ENCODE measurements at places on chromosomes 3 and 15.

DNA sequence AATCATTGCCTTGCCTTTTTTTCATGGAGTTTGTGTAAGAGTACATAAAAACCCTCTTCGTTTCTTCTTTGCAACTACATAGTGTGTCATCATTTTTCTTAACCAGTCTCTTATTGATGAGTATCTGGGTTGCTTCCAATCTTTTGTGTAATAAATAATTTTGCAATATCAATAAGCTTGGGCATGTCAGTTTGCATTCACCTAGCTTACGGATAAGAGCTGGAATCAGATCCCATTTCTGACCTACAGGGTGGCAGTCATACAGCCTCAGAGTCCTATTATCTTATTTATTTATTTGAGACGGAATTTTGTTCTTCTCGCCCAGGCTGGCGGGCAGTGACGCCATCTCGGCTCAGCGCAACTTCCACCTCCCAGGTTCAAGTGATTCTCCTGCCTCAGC is 18.3 kb downstream of the ANP32A start:
- no peak for DNase-seq

GRCh38 chr3:41612853-41613252 is 349.1 kb downstream of the ULK4 start:
- no peak for DNase-seq

GRCh38 chr3:61872077-61872706 is 310.8 kb downstream of the PTPRG start:
- no peak for DNase-seq

DNA sequence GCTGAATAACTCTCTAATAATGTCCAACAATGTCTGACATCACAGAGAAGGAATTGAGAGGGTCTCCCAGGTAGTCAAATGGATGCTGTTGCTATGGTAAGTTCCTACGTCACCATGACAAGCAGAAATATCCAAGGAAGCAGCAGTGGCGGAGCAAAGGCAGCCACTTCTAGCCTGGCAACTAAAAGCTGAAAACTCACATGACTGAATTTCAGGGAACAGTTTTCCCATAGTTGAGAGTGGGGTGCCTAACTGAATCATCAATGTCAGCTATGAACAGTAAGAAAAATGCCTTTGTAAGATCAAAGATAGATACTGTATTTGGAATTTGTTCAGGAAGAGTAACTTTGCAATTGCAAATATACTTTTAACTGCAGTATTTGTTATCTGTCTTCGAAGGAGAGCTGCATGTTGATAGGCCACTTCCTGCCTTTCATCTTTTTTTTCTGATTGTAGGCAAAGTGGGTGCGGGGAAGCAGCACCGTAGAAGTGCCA is 161.7 kb downstream of the BBX start:
- DNase-seq, result no peak

DNA sequence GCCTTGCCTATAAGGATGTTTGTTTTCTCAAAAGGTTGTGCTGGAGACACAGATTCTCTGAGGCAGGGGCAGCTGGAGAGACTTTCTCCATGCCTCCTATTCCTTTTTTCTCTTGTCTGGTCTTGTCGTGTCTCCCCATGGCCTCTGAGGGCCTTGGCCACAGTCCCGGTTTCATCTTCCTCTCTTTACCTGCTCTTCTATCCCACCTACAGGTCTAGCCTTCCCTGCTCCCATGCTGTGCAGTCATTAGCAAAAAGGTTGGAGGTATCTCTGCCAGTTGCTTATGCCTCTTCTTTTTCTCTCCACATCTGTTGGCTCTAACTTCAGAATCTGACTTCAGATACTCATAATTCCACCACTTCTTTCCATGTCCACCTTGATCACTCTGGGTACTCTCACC is 191.1 kb downstream of the IL20RB start:
- no peak for DNase-seq

GRCh38 chr15:83549623-83550022 is 102.5 kb downstream of the SH3GL3 start:
- no peak for DNase-seq

DNA sequence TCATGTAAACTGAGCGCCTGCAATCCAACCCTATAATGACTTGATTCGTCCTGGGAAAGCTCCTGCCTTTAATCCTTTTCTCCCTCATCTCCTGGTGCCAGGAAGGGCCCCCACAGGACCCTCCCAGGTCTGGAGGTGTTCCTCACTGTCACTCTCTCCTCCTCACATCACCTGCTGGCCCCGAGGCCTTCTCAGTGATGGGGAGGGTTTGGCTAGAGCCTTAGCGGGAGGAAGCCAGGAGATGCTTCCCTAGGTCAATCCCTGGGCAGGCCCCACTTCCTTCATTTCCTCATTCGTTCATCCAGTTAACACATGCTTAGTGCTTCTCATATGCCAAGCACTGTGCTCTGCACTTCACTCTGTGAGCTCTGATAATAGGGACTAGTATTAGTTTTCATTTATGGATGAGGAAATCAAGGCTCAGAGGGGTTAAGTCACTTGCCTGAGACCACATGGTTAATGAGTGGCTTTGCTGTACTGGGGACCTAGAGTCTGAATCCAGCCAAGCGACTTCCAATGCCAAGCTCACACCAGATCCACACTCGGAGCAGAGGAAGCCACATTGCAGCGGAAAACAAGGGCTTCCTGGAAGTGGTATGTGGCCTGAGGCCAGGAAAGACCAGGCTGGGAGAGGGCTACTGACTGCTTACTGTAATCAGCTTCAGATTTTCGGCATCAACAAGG is 50.3 kb upstream of the CHRNB4 start:
- no peak for DNase-seq

DNA sequence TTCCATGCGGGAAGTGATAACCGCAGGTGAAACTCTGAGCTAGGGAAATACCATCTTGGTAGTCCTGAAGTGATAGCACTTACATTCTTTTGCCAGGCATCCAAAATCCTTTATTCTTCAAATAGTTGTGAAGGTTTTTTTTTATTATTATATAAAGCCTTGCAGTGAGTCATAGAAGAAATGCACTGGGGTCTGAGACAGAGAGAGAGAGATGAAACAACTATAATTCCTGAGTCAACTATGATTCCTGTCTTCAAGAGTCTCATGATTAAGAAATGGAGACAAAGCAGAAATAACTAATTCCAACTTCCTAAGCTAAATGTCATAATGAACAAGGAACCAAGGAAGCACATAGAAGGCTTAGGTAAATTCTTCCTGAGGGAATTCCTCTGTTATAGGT is 495.6 kb downstream of the LPP start:
- no peak for DNase-seq

DNA sequence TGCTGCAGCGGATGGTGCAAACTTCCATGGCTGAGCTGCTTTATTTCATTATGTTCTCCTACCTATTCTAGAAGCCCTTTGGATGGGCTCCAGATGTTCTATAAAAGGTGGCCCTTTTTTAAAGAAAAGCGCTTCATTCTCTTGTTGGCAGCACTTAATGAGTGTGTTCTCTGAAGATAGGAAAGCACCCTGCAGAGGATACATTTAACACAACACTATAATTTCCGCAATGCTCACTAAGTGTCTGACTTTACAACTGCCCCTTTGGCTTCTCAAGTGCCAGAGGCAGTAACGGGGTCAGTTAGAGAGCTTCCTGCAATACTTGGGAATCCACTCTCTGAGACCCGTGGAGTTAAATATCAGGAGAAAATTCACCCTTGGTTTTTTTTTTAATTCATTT is 88.1 kb downstream of the MDFIC2 start:
- DNase-seq, result no peak

DNA sequence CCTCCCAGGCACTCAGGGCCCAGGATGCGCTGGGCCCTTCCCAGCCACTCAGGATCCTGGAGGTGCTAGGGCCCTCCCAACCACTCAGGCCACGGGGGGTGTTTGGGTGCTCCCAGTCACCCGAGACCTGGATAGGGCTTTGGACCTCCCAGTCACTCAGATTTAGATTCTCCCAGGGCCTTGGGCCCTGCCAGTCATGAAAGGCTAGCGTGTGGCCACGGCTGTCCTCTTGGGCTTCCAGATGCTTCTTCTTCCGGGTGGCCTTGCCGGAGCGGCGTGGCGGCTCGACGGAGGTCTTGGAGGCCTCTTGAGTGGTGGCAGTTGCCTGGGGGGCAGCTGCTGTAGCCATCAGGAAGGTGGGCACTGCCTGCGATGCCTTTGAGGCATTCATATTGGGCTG is 2.8 kb downstream of the MAGEL2 start:
- DNase-seq, result no peak

DNA sequence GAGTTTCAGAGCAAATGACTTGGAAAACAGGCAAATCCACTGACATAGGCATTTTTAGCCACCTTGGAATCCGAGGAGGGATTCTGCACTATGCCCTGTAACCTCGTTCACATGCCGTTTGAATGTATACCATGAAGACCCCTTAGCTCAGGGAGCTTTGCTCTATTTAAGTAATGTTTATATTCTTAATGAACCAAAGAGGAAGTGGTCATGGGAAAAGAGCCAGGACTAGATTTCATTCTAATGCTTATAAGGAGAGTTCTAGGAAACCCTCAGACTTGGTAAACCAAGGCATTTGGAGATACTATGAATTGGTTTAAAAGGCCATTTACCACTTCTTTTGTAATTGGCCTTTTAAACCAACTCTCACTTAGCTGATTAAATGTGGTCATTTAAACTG is 178.9 kb downstream of the IGF1R start:
- no peak for DNase-seq

DNA sequence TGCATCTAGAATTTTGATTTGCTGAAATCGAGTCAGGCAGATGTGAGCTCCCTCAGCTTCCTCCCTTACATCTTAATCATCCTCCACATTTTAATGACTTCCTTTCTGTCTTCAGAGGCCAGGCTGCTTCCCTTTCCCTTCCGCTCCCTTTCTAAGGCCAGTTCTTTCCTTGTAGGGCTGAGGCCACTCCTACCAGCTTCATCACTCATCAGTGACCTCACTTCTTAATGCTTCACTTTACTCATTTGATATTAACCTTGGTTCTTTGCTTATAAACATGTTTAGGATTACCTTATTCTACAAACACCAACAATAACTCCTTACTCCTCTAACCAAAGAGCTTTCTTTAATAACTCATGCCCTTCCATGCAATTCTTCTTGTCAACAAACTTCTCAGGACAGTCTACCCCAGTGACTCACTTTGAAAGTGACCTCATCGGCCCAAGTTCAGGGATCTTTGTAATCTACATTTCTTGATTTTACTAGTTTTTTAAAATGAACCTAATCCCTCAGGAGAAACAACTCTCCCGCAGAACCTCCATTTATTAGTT is 23.9 kb downstream of the ILDR1 start:
- no peak for DNase-seq

DNA sequence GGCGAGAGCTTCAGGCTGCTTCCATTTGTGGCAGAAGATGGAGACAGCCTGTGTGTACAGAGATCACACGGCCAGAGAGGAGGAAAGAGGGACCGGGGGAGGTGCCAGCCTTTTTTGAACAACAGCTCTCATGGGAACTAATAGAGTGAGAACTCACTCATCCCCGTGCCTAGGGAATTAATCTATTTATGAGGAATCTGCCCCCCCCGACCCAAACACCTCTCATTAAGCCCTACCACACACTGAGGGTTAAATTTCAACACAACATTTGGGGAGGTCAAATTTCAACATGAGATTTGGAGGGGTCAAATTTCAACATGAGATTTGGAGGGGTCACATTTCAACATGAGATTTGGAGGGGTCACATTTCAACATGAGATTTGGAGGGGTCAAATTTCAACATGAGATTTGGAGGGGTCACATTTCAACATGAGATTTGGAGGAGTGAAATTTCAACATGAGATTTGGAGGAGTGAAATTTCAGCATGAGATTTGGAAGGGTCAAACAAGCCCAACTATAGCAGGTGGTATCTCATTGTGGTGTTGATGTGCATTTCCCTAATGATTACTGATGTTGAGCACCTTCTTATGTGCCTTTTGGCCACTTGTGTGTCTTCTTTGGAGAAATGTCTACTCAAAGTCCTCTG is 20.6 kb upstream of the RFTN1 start:
- no peak for DNase-seq

- no peak for DNase-seq
Measured at GRCh38 chr3:62968128-62968527, 92.9 kb upstream of the CADPS start.

DNA sequence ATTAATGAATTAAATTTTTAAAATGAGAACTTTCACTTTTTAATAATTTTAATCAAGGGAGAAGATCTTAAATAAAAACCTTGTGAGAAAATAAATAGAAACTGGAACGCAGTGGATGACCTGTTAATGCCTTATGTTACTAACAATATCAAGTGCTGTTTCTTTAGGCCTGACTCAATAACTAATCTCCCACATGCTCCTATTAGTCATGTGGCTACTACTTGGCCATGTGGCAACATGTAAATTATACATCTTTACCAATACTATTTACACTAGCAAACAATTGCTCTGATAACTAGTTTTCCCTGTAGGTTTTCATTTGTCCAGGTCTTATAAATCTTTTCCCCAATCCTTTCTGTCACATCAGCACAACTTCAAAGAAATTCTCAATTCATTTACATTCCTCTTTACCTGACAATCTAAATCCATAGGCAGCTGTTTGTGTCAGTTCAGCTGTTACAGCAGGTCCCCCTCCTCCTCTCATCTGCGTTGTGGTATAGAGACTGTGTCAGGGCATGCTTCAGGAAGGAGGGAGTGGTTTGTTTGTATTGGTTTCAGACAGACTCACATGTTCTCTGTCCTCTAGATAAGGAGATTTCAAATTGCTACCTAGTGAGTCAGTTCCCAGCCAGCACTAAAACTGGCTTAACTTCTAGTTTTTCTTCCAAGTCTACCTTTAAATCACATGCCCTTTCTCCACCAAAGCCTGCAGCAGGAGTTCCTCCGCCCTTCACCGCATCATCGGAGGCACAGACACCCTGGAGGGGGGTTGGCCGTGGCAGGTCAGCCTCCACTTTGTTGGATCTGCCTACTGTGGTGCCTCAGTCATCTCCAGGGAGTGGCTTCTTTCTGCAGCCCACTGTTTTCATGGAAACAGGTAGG is 11.3 kb upstream of the C3orf52 start:
- DNase-seq, result no peak

DNA sequence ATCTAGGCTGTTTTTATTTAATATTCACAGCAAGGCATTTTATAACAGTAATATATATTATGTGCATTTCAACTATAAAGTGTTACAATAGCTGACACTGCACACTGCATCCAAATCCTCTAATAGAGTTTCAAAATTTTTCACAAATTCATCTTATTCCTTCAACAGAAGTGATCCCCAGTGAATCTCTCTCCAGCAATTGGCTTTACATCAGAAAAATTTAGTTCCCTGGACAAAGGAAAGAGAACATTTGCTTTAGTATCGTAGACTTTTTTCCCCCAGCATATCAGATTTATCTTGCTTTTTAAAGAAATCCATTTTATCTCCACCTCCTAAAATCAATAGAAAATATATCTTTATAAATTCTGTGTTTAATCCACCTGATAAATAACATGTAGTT is 868.6 kb downstream of the TBL1XR1 start:
- no peak for DNase-seq

DNA sequence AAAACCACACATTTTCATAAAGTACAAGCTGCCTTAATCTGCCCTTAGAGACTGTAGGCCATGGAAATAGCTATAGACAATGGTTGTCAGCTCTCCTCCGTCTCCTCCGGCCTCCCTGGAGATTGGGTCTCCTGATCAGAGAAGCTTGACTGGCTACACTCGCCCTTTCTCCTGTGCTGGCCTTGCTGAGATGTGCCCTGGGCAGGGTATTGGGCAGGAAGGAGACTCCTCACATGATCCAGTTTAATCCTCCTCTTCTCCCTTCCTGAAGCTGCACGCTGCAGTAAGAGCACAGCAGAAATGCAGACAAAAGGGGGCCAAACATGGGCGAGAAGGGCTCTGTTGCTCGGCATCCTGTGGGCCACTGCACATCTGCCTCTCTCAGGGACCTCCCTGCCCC is at the start of gene SLC24A5:
TSS of gene SLC24A5 (plus strand) at position 246 of the 400 bp plus-strand sequence. CDS start at position 301, 55 bp downstream.
- no peak for DNase-seq

GRCh38 chr3:168330983-168331382 is 235.3 kb upstream of the GOLIM4 start:
- no peak for DNase-seq

GRCh38 chr3:127275287-127275781 is 12.5 kb downstream of the PRR20G start:
- no peak for DNase-seq
